ENCODE measurements at places on chromosomes 5 and 9. TPM values are rescaled to one million over a fixed set of nuclear protein-coding genes. Genes with fewer than 3 reads are reported as not detected.

The SPINK6 gene
- total RNA-seq = not detected

The FCN2 gene
- total RNA-seq = not detected

The STKLD1 gene
- 0.37 TPM for total RNA-seq

The SLC27A6 gene
- total RNA-seq = not detected

The FREM1 gene
- not detected for total RNA-seq

The CCIN gene
- not detected for total RNA-seq

The ADAMTS19 gene
- not detected for total RNA-seq

The PCDHGA1 gene
- 0.20 TPM for total RNA-seq

The LCN9 gene
- total RNA-seq = not detected

The FBXW11 gene
- total RNA-seq = 52.7 TPM

The CCDC180 gene
- 4.0 TPM for total RNA-seq

The PCDHGB2 gene
- 2.6 TPM for total RNA-seq

The CEP72 gene
- total RNA-seq = 17.4 TPM

The FUT7 gene
- total RNA-seq = 3.9 TPM

The KIF12 gene
- not detected for total RNA-seq

DNA sequence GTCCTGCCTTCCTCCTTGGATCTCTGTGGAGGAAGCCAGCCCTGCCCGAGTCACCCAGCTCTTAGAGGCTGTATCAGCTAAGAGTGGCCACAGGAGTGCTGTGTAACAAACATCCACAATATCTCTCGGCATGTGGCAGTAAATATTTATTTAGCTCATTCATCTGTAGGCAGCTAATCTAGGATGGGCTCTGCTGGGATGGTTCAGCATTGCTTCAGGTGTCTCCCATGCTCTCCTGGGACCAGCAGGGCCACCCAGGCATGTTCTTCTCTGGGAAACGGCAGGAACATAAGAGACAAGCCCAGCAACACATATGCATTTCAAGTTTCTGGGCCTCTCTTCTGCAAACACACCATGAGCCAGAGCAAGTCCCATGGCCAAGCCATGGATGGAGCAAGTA, 56.1 kb downstream of the HRH2 start:
- no peak for DNase-seq
- no peak overlapping the region for H3K4me3 ChIP-seq
- H3K27me3 ChIP-seq = peaks cover 16% of the 10 kb centered on the region
- H3K36me3 ChIP-seq = no peaks in the 10 kb centered on the region
- H3K4me1 ChIP-seq = no peaks in the 10 kb centered on the region

- DNase-seq = no peak
- no peak overlapping the region for H3K27ac ChIP-seq
- H3K4me1 ChIP-seq = peaks cover 9% of the 10 kb centered on the region
- peaks cover 4% of the 10 kb centered on the region for H3K36me3 ChIP-seq
- no peaks in the 10 kb centered on the region for H3K27me3 ChIP-seq
Measured at GRCh38 chr9:128923493-128923883, 2.7 kb downstream of the PHYHD1 start.

DNA sequence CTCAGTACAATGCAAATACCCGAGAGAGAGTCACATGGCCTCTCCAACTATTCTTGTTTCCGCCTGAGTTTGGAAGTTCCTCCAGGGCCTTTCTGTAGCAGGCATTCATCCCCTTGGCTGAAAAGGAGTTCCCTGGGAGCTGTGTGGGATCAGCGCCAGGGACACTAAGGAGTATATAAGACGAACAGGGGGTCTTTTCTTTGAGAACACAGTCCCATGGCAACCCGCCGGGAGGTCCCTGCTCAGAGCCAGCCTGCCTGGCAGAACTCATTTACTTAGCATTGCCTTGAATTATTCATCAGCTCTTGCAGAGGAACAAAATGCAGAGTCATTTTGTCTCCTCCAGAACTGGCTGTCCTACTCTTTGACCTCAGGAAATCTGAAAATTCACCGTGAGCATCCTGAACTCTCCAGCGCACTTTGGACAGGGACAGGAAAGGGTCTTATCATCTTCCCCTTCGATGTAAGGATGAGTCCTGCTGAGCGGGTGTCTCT, 120.4 kb upstream of the OSMR start:
- H3K4me1 ChIP-seq = no peaks in the 10 kb centered on the region
- no peak overlapping the region for H3K27ac ChIP-seq
- no peak for DNase-seq

DNA sequence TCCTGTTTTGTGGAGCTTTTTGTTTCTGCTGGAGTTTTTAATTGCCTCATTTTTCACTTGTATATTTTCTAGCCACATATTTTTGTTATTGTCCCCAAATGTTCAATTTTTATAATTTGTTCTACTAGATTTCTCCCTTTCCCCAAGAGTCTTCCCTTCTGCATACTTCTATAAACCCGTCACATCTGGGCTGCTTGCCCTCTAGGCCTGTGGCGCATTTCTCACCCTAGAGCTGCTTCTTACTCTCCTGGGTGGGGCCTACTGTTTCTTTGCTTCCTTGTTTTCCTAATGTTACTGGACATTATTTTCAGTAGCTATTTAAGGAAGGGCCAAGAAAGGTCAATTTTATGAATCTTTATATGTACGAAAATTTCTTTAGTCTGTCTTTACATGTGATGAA, 51.5 kb downstream of the NXNL2 start:
- H3K36me3 ChIP-seq = no peaks in the 10 kb centered on the region
- no peak for DNase-seq
- peaks cover 11% of the 10 kb centered on the region for H3K27me3 ChIP-seq
- H3K4me1 ChIP-seq = peaks cover 14% of the 10 kb centered on the region
- no peak overlapping the region for H3K27ac ChIP-seq

GRCh38 chr9:16099732-16100536, 547.1 kb downstream of the CCDC171 start:
- no peak overlapping the region for H3K4me3 ChIP-seq
- no peaks in the 10 kb centered on the region for H3K4me1 ChIP-seq
- no peak for DNase-seq
- H3K36me3 ChIP-seq = no peaks in the 10 kb centered on the region
- no peaks in the 10 kb centered on the region for H3K27me3 ChIP-seq

- H3K27me3 ChIP-seq = no peaks in the 10 kb centered on the region
- no peaks in the 10 kb centered on the region for H3K36me3 ChIP-seq
- H3K4me3 ChIP-seq = no peak overlapping the region
- no peak for DNase-seq
- H3K27ac ChIP-seq = no peak overlapping the region
Measured at GRCh38 chr5:105617436-105618215, 2053.1 kb downstream of the EFNA5 start.

DNA sequence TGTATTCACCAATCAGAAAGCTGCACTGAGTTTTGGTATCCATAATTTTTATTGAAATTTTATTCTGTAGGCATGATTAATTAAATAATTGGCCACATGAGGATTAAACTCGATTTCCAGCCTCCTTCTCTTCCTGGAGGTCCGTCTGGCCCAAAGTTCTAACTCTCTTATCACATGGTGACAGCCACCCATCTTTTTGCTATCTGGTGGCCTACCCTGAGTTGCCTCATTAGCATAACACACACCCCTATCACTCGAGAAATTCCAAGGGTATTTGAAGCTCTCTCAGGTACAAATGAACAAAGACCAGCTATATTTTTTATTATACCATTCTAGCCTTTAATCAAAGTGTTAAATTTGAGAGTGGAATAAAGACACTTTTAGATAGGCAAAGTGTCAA, 57.7 kb downstream of the APC start:
- H3K4me3 ChIP-seq = peak overlapping the region; percentile 39
- peak overlapping the region; percentile 76 for H3K27ac ChIP-seq
- no peak for DNase-seq
- H3K36me3 ChIP-seq = peaks cover 42% of the 10 kb centered on the region
- H3K4me1 ChIP-seq = peaks cover 44% of the 10 kb centered on the region

DNA sequence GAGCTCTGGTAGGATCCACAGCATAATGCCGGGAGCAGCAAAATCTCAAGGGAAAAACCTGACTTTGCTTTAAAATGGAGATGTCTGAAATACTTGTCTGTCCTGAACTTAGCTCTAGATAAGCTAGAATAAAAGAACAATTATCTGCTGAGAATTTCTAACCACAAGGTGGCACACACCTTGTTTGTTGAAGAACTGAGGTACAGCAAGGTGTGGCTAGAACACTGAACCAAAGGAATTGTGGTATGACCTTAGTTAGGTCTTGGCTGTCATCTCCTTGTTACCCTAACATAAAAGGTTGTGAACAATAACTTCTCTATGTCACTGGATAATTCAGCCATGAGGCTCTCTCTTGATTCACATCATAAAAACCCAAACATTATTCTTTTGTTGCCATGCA, 72.3 kb upstream of the ANXA1 start:
- H3K27me3 ChIP-seq = no peaks in the 10 kb centered on the region
- H3K4me3 ChIP-seq = no peak overlapping the region
- H3K36me3 ChIP-seq = no peaks in the 10 kb centered on the region
- H3K4me1 ChIP-seq = no peaks in the 10 kb centered on the region

DNA sequence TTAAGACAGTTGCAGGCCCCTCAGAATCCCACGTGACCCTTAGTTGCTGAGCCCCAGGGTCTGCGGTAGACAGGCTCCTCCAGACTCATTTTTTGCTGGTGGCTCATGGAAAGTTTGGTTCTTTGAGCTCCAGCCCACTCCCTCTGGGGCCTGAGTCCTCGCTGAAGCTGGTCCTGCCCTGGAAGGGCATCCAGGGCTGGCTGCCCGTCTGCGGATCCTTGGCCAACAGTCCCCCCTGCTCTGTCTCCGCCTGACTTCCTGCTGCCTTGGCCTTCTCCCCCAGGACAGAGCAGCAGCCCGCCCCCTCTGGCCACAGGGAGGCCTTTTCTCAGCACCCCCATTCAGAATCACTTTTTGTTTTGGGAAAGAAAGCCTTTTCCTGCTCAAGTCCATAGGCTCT, 24.4 kb downstream of the SLC6A7 start:
- H3K27ac ChIP-seq = no peak overlapping the region
- peaks cover 3% of the 10 kb centered on the region for H3K4me1 ChIP-seq
- H3K27me3 ChIP-seq = peaks cover 14% of the 10 kb centered on the region
- no peak for DNase-seq
- no peak overlapping the region for H3K4me3 ChIP-seq
- no peaks in the 10 kb centered on the region for H3K36me3 ChIP-seq

GRCh38 chr9:84677080-84677479, 7.6 kb downstream of the NTRK2 start:
- no peaks in the 10 kb centered on the region for H3K36me3 ChIP-seq
- H3K4me3 ChIP-seq = no peak overlapping the region
- no peak for DNase-seq
- H3K27ac ChIP-seq = no peak overlapping the region

DNA sequence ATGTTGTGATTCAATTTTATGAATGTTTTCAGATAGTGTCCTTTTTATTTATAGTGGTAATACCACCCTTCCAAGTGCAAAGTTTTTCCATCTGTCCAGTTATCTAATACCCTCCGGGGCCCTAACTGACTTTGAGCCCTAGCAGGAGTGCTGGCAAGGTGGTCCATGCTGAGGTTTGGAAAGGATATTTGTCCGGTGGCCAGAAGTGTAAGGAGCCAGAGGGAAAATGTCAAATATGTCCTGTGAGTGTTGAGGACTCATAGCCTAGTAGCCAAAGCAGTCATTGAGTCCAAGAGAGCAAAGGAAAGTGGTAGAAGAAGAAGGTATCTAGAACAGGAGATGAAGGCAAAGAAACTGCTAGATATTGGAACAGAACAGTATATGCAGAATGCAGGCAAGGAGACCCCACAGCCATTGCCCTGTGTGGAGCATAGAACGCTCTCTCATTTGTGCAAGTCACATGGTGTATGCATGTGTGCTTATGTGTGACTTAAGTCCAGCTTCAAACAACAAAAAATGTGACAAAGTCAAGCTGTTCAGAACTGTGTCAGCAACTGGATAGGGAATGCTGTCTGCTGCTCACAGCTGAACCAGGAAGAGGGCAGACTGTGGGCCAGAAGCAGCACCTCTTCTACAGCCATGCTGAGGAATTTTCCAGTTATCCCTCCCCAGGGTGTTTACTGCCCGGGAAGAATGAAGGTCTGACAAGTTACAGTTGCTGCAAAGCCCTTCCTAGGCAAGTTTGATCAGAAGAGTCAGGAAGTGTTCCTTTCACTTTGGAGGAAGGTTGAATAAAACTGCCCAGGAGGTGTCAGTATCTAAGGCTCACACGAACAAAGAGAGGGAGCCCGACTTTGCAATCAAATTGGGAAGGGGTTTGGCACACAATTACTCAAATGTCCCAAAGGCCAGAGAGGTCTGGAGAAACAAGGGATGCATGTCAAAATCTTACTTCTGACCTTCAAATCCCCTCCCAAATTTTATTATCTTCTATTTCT, 463.3 kb upstream of the DMAC1 start:
- no peak overlapping the region for H3K4me3 ChIP-seq
- no peak for DNase-seq
- H3K27me3 ChIP-seq = no peaks in the 10 kb centered on the region
- no peaks in the 10 kb centered on the region for H3K36me3 ChIP-seq
- H3K27ac ChIP-seq = no peak overlapping the region

GRCh38 chr5:43553381-43553780, 3.5 kb downstream of the PAIP1 start:
- H3K4me1 ChIP-seq = peaks cover 31% of the 10 kb centered on the region
- no peak overlapping the region for H3K4me3 ChIP-seq
- peaks cover 21% of the 10 kb centered on the region for H3K36me3 ChIP-seq

DNA sequence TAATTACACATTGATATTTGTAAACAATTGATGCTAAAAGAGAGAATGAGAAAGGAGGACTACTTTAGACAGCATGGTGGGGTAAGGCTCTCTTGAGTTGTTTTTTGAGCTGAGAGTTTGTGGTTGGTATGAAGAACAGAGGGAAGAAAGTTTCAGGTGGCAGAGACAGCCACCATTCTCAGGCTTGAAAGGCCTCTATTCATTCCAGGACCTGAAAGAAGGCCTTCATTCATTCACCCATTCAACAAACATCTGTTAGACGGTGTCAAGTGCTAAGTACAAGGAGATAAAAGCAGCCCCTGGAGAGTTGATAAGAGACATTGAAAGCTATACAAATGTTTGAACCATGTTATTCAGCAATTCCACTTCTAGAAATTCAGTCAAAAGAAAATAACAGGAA, 21.7 kb upstream of the ADAM19 start:
- H3K36me3 ChIP-seq = peaks cover 2% of the 10 kb centered on the region
- no peak for DNase-seq
- peak overlapping the region; percentile 93 for H3K27ac ChIP-seq

GRCh38 chr5:33810491-33811120, 81.2 kb downstream of the ADAMTS12 start:
- no peaks in the 10 kb centered on the region for H3K27me3 ChIP-seq
- H3K36me3 ChIP-seq = no peaks in the 10 kb centered on the region
- DNase-seq = no peak
- H3K4me3 ChIP-seq = no peak overlapping the region

GRCh38 chr5:69105996-69106906, 12.4 kb downstream of the SLC30A5 start:
- no peak for DNase-seq
- H3K36me3 ChIP-seq = peaks cover 69% of the 10 kb centered on the region
- no peak overlapping the region for H3K4me3 ChIP-seq
- peaks cover 14% of the 10 kb centered on the region for H3K4me1 ChIP-seq

GRCh38 chr9:118303216-118303615, 599.0 kb downstream of the TLR4 start:
- H3K4me1 ChIP-seq = no peaks in the 10 kb centered on the region
- H3K36me3 ChIP-seq = no peaks in the 10 kb centered on the region
- H3K27me3 ChIP-seq = no peaks in the 10 kb centered on the region
- DNase-seq = no peak

Data from activated B cell treated with CpG ODN at 0.5 μM for 24 hours (primary cell).